ENCODE measurements at places on chromosomes 3 and 15.
A peak's percentile ranks its signal among the peaks of the same experiment; 100 is the strongest.

DNA sequence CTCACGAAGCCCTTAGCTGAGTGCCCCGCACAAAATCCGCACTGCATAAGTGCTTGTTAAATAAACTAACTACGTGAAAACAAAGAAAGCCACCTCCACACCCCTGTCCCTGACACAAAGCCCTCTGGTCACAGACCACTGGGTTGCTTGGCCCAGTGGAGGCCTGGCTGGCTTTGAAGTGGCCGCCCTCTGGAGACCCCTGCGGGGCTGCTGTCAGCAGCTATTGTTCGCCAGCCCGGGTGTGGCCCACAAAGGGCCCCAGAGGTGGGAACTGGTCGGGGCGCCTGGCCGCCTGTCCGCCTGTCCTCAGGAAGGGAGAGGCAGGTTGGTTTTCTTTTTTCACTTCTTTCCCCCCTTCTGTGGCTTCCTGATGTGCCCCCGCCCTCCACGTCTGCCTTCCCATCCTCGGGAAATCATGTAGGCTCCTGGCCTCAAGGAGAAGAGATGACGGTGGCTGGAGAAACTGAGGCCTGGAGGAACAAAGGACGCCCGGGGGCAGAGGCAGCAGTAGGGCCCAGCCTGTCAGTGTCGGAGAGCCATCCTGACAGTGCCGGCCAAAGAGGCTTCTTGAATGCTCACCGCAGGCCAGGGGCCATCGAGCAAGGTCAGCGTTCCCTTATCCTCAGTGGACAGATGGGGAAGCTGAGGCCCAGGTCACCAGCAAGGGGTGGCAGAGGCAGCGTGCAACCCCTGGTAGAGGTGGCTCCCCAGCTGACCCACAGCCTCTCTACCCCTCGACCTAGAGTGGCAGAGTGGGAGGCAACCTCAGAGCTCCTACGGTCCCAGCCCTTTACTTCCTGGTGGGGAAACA lies 61.1 kb downstream of the SLC6A6 start:
- no peak for DNase-seq

DNA sequence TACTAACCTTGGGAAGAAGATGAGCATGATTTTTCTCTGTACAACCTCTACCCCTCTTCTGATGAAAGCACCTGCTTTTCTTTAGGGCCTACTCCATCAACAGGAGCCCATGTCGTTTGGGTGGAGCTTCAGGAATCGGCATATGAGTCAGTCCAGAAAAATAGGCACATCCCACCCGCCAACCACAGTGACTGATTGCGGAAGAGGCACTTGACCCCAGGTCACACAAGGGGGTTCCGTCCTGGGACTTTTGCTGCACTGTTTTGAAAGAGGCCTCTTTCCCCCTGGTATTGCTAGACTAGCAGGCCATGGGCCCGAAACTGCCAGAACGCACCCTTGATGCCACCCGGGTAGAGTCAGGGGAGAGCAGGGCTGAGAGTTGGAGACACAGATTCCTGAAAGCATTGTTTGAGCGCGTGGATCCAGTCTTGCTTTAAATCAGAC lies 19.3 kb upstream of the NRROS start:
- DNase-seq = no peak

DNA sequence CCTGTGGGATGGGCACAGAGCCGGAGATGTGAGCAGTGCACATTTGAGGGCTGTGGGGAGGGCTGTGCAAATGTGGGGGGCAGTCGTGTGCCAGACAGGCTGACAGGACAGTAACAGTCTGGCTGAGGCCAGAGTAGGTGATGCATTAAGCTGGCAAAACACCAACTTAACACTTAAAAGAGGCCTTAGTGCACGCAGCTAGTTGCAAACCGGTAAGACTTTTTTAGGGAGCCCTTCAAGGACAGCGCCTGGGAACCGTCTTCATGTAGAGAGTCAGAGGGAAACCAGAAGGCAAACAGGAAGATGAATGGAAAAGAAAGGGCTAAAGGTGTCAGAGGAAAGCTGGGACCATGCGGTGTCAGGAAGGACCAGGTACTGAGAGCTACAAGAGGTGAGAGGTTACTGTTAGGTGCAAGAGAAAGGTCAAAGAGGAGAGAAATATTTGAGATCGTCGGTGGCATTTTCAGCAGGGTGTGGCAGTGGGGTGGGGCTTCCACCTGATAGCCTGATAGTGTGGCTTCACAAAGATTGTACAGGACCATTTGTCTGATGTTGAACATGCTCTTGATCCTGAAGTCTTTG lies 30.0 kb upstream of the CHD2 start:
- no peak for DNase-seq

DNA sequence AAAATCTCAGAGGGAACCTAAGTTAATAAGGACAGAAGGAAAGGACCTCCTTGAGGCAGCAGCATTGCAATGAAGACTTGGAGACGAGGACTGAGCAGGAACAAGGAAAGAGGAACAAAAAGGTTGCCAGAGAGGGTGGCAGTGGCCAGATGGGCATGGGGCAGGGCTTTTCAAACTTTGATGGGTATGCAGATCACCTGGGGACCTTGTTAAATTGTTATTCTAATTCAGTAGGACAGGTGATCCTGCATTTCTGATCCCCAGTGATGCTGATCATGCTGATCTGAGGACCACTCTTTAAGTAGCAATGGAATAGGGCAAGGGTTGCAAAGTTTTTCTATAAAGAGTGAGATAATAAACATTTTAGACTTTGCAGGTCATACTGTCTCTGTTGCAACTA lies 11.1 kb downstream of the COL6A6 start:
- DNase-seq = no peak

DNA sequence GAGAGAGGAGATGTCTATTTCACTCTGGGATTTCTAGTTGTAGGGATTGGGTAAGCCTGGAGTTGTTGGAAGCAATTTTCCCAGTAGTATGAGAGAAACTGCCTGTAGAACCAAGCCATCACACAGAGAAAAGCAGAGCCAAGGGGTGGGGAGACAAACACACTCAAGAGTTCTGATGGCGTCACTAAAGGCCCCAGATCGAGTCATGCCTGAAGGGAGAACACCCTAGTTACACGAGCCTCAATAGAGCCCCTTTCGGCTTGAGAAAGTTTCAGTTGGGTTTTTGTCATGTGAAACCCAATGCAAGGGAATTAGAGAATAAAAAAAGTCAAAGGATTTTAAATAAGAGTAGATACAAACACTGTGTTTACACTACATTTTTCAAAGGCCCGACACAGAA lies 66.1 kb upstream of the PFN2 start:
- DNase-seq = no peak

- no peak for DNase-seq
Observed at GRCh38 chr3:49428752-49429080, 408 bp downstream of the NICN1 start.

GRCh38 chr3:21621181-21621651 lies 129.8 kb downstream of the ZNF385D start:
- no peak for DNase-seq

DNA sequence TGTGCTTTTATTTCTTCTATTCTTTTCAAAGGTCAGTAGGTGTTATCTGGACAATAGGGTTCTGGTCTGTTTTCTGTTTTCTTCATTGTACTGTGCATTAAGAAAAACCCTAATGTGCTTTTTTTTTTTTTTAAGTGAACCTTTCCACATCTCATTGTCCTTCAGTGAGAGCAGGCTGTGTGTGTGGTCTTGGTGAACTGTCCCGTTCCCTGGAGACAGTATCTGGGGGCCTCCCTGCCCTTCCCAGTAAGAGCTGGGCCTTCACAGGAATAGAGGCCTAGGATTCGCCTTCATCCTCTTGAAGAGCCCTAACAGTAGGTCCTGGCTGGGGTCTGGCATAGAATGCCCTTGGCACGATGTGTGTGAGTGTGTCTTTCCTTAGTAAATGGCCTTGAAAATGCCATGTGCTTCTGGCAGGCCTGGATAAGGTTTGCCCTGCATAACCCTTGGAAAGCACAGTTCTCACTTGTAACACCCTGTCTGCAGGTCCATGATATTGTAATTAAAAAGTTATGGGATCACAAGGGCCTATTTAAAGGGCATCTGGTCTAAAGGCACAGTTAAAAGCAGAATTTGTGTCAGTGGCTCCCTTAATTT lies 81.2 kb downstream of the IGF1R start:
- no peak for DNase-seq

- DNase-seq = no peak
Observed at GRCh38 chr3:151350656-151351055, 21.3 kb upstream of the P2RY13 start.

GRCh38 chr3:190892395-190892902 lies 30.0 kb upstream of the GMNC start:
- DNase-seq = no peak

DNA sequence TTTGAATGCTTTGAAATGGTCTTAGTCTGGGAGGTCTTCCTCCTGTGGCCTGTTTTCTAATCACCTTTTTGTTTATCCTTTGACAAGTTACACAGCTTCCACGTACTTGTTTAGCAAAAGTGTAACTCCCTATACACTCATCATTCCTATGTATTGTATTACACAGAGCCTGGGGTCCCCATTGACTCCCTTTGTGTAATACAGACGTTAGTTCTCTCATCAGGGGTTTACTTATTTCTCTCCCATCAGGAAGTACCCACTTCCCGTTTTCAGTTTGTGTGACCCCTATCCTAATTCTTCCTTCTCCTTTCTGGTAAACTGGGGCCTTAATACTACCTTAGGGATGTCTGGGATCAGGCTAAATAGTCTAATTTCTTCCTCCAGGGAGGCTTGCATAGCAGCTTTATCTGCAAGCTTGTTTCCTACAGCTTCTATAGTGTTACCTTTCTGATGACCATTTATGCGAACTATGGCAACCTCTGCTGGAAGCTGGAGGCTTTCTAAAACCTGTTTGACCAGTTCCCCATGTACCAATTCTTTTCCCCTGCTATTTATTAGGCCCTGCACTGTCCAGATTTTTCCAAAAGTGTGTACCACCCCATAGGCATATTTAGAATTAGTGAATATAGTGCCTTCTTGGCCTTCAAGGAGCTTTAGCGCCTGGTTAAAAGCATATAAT lies 22.4 kb downstream of the ARL8B start:
- no peak for DNase-seq

DNA sequence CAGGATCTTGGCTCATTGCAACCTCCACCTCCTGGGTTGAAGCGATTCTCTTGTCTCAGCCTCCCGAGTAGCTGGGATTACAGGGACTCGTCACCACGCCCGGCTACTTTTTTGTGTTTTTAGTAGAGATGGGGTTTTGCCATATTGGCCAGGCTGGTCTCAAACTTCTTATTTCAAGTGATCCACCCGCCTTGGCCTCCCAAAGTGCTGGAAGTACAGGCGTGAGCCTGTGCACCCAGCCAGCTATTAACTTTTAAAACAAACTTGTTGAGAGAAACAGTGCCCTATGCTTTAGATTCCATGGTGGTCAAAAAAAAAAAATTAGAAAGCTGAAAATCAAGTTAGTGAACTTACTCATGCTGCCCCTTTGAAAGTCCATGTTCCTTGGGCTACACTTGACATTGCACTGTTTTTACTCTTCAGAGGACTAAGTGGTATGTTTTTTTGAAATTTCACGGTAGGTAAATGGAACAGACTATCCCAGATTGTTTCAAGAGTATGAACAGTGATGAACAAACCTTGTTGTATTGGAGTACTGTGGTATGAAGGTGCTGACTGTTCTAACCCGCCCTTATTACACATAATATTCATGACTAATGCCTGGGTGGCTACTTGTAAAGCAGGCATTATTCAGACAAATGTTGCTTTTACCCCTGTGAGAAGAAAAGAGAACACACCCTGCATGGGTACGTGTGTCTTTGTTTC lies 206.9 kb downstream of the KLHL25 start:
- no peak for DNase-seq

- DNase-seq = no peak
Observed at GRCh38 chr3:134104031-134104430, 74.3 kb upstream of the SLCO2A1 start.

- no peak for DNase-seq
Observed at GRCh38 chr3:190121383-190121782, 686 bp upstream of the P3H2 start.

- DNase-seq = no peak
Observed at GRCh38 chr3:155302891-155303290, 9.4 kb upstream of the STRIT1 start.

- DNase-seq = peak; percentile 88
Observed at GRCh38 chr15:92917598-92918407, 17.7 kb downstream of the CHD2 start.

- peak; percentile 56 for DNase-seq
Observed at GRCh38 chr3:129593595-129594339, 12.7 kb downstream of the PLXND1 start.

DNA sequence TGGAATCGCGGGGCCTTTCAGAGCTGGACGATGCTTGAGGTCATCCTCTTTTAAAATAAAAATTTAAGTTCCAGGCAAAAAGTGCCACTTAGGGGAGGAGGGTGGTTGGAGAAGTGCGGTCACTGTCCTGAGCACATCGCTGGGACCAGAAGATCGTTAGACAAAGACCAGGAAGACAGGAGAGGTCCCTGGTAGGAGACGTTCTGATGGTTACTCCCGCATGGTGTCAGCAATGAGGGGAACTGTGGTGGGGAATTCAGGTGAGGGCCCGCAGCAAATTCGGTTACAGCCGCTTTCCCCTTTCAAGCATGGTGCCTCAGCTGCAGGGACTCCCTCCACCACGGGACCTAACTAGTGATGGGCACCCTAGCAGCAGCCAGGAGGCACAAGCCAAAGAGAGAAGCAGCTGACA lies 1.0 kb upstream of the ISY1 start:
- peak; percentile 11 for DNase-seq

DNA sequence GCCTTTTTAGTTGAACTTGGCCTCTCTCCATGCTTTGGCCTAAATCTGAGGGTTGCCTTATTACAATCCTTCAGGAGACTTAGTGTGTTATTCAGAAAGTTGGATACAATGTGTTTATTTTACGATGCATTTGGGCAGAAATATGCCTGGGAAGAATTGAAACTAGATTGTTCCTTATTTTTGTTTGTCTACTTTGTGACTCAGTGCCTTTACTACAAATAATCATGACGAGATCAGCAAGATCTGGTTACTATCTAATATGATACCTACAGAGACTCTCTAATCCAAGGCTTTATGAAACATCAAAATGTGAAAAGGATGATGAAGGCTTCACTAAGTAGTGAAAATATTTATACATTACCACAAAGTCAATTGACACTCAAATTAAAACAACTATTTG lies 82.2 kb downstream of the RBMS3 start:
- DNase-seq = no peak

DNA sequence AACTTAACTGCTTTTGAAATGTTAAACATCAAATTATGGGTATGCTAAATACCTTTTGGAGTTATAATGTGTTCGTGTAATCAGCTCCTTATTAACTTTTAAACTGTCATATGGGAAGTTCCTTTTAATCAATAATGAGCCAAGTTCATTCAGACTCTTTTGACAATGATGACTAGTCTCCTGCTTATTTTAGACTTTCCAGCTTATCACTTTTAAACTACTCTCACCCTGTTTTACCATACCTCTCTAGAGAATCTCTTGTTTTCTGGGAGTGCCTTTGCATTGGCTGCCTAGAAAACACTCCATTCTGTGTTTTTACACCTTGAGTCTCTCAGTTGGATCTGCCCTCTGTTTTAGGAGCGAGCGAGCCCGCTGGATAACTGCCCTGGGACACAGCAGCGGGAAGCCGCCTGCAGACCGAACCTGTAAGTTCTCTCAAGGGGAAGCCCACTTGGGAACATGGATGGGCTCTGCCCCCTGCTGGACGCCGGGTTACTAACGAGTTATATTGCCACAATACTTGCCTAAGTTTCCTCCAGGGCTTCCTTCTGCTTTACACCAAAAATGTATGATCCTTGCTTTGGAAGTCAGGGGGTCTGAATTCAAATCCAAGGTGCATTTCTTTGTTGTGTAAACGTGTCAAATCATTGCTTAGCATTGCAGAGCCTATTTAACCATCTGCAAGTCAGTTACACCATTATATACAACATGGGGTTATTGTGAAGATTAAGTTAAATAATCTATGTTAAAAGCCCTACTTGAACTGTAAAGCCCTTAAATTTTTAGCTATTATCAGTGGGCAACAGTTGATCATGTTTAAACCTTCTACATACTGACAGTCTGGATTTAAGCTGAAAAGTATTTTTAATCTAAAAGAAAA lies 71.3 kb downstream of the DHX36 start:
- DNase-seq = peak; percentile 47

Data from CD4-positive, alpha-beta T cell treated with Interleukin-1 beta for 1 hour (primary cell).